ENCODE measurements at places on chromosomes 6 and 20.

DNA sequence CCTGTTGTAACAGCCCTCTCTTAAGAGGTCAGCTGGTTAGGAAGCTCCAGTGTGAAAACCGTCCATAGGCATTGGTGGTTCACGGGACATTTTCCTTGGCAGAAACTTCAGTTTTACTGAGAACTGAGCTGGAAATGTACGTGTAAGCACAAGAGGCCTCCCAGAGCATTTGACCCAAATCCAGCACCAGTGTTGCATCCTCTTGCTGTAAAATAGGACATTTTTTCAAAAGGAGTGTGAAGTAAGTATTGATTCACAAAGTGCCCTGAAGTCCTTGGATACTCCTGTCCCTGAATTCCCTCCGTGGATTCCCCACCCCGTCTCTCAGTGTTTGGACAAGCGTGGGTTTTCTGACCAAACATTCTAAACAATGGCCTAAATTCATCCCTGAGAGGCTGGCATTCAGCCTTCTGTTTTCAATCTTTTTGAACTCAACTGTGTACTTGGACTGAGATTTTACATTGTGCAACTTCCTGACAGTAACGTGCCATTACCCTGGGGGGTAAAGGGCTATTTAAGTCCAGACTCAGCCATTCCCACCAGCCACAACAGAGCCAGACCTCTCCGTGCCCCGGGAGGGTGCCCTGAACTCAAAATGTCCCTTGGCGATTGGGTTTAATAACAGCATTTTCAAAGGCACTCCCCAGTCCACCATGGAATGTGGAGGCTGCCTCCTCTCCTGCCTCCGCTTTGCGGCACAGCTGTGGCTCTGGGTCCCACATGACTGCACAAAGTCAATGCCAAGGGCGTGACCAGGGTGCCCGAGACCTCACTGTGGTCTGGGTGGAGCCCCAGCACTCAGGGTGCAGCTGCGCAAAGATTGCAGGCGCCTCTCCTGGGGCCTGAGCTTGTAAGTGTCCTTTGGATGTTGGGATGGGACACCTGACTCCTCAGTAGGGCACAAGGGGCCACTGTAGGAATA lies 92.7 kb upstream of the AFDN start:
- DNase-seq: no peak

DNA sequence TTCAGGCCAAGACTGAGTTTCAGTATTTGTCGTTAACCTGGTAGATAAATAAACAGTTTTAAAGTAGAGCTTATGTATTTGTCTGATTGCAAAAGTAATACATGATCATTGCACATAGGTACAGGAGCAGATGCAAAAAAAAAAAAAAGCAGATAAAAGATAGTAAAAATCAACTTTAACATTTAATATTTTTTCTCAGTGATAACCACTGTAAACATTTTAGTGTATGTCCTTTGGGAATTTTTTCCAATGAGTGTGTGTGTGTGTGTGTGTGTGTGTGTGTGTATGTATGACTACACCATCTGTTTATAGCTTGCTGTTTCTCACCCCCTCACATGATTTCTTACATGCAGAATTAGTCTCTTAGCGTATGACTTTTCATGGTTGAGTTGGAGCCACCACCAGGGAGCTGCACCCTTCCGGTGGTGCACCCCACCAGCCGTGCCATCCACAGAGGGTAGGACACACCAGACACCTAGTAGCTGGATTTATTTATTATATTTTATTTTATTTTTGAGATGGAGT lies 26.3 kb downstream of the WRNIP1 start:
- DNase-seq: no peak

GRCh38 chr6:32175322-32175710 lies 568 bp downstream of the AGPAT1 start:
- no peak for DNase-seq

DNA sequence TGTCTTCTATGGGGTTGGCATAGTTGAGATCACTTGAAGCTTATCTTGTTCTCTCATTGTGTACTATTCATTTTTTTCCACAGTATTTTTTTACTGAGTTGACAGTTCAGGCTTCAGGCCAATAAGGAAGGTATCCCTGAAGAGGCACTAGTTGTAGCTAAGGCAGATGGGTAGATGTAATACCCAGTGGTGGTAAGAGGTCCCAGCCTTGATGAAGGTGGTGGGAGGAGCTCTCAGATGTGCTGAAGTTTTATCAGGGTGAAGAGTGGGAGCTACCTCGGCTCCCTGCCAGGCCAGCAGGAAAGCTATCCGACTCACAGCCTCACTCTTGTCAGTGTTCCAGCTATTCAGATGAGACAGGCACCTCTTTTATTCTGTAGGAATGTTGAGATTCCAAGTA lies 87.7 kb upstream of the UFL1 start:
- DNase-seq: no peak

DNA sequence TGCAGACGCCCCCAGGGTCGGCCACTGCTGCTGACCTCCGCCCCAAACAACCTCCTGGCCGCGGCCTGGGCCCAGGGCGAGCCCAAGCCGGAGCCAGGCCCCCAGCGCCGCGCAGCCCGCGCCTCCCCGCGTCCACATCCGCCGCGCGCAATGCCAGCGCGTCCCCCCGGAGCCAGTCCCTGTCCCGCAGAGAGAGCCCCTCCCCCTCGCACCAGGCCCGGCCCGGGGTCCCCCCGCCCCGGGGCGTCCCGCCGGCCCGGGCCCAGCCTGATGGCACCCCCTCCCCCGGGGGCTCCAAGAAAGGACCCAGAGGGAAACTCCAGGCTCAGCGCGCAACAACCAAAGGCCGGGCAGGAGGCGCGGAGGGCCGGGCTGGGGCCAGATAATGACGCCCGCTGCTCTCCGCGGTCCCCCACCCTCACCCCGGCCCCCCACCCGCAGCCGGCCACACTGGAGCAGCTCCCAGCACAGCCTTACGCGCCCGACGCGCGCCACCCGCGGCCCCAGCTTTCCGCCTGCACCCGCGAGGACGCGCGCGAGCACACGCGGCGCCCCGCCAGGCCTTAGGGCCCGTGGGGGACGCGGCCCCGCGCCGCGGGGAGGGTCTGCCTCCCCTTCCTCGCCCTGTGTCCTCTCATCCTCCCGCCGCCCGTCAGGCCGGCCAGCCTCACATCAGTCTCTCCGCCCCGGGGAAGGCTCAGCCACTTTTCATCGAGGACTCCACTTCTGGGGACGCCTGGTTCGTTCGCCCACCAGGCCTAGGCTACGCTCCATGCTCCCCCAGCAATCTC lies 12.9 kb upstream of the SLC22A7 start:
- DNase-seq: no peak

DNA sequence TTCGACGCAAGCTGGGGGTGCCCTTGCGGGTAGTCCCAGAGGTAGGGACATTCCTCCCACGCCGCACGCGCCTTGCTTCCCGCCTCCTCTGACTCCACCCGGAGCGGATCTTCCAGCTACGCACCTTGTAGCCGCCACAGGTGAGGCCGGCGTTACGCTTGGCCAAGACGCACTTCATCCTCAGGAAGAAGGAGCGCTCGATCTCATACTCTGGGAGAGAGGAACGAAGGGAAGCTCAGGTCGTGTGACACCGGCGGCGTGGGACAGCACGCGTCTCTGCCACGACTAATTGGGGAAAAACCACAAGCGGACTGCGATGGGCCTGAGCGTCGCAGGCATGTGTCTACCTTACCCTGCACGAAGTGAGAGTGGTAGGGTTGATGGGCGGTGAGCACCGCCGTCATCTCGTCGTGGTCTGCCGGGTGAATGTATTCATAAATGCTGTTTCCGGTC lies 15.5 kb downstream of the SIM1 start:
- DNase-seq: no peak

- no peak for DNase-seq
These were observed 700.7 kb downstream of the RNF144B start for GRCh38 chr6:19087897-19088296.

All from activated gamma-delta T cell treated with Interleukin-2 at 50 U/mL for 16 hours (primary cell).